IMR-90 (cell line): ENCODE measurements at places on chromosomes 5 and 9. TPM values are rescaled to one million over a fixed set of nuclear protein-coding genes. Genes with fewer than 3 reads are reported as not detected.
A peak's percentile ranks its signal among the peaks of the same experiment; 100 is the strongest.

DNA sequence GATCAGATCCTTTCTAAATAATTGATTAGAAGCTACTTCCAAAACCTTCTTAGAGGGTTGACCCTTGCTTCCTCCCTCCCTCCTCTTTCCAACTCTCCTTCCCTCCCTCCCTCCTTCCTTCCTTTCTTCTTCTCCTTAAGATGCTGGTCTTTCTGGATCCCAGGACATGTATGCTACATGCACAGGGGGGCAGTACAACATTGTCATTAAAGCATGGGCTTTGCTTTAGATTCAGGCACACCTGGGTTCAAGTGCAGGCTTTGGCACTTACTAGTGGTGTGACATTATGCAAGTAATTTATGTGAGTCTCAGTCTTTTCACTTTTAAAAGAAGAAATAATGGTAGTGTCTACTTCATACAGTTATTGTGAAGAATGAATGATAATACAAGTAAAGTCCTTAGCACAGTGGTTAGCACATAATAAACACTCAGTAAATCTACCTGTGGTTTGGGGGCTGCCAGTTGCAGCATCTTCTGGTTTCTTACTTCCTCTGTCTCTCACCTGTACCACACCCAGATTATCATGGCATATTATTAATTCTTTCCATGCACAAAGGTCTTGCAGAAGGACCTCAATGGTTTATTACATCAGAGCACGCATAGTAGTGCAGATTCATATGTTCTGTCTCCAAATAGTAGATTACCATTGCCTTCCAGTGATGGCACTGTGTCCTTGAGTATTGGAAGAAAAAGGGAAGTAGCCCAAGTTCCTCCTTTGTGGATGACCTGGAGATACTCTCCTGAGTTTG, 154.1 kb downstream of the ARHGAP26 start:
- DNase-seq, result peak; percentile 52

DNA sequence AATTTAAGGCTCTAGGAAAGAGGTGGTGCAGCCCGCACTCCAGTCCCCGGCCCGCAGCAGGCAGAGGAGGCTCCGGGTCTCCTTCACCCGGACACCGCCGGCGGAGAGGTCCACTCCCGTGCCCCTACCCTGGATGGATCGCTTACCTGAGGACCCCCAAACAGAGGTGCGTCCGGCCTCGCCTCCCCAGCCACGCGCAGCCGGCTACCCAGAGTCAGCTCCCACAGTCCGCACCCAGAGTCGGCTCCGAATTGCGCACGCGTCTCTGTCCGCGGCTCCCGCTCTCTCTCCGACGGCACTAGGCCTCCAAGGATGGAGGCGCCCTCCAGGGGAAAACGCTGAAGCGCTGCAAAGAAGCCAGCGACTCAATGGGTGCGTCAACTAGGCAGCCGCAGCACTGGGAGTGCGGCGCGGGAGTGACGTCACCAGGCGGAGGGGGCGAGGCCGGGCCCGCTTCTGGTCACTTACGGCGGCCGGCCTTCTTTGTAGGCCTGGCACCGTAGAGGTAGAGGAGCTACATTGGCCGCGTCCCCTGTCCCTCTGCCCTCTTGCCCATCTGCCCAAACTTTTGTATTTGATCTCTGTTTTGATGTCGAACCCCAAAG, at the start of gene ELP1:
Gene ELP1 (minus strand): TSS at position 407 of the 605 bp plus-strand sequence. CDS start 2,978 bp downstream, outside the sequence.
- DNase-seq, result peak; percentile 94

GRCh38 chr5:177475563-177476427, 2.4 kb upstream of the DBN1 start:
- no peak for DNase-seq

GRCh38 chr5:7094626-7095025, 301.3 kb upstream of the ADCY2 start:
- DNase-seq, result no peak

MORN5 gene
- total RNA-seq, result not detected in 2 replicates

DNA sequence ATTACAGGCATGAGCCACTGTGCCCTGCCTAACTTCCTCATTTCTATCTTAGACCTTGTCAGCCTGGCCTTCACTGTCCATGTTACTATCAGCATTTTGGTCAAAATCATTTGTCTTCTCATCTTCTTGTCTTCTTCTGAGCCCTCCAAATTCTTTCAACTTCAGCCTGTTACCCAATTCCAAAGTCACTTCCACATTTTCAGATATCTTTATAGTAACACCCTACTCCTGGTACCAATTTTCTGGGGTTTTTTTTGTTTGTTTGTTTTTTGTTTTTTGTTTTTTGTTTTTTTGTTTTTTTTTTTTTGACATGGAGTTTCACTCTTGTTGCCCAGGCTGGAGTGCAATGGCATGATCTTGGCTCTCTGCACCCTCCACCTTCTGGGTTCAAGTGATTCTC, 90.3 kb upstream of the LARP1 start:
- no peak for DNase-seq

GRCh38 chr9:124849801-124850200, 3.5 kb upstream of the WDR38 start:
- peak; percentile 82 for DNase-seq

DNA sequence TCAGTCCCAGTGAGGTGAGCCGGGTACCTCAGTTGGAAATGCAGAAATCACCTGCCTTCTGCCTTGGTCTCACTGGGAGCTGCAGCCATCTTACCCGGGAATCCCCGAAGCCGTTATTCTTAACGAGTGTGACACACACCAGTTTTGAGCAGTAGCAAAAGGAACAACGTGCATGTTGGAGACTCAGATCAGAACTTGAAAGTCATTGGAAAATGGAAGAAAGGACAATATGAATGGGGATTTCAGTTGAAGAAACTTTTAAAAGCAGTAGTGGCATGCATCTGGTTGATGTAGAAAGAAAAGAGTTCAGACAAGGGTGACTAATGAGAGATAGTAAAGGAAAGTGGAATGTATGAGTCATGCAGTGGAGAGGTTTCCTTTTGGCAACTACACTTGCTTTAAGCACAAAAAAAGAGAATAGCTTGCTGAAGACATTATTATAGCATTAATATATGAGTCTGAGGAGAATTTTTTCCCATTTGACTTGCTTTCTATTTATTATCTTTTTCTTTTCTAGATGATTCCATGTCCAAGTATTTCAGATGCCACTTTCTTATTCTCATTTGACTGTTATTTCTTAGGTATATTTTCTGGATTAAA, 44.4 kb upstream of the ANKDD1B start:
- DNase-seq, result peak; percentile 96

GRCh38 chr9:107836300-107836699, 346.7 kb upstream of the KLF4 start:
- no peak for DNase-seq

DNA sequence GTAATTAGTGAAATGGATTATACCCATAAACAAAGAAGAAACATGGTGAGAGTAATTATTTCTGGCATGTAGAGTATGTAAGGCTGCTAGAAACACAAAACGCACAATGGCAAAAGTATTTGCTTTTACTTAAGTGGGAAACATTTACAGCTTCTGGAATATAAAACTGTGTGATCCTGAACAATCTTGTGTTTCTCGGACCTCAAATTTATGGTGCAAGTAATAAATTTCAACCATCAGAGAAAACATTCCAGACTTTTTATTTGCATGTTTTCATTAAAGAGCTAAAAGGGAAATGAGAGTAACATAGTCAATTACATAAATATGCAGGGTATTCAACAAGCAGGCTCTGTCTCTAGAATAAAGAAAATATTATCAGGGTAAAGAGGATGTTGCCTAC, 17.2 kb upstream of the PRR16 start:
- DNase-seq, result no peak

DNA sequence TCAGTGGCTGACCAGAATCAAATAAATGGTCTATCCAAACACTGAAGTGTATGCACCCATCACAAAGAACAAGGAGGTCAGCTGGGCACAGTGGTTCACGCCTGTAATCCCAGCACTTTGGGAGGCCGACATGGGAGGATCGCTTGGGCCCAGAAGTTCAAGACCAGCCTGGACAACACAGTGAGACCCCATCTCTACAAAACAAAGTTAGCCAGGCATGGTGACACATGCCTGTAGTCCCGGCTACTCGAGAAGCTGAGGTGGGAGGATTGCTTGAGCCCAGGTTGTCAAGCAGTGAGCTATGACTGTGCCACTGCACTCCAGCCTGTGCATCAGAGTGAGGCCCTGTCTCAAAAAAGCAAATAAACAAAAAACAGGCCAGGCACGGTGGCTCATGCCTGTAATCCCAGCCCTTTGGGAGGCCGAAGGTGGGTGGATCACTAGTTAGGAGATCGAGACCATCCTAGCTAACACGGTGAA, 40.5 kb downstream of the SEMA4D start:
- DNase-seq, result no peak

SEMA6A gene
- 0.28 and 0.36 TPM in 2 replicates for total RNA-seq

DNA sequence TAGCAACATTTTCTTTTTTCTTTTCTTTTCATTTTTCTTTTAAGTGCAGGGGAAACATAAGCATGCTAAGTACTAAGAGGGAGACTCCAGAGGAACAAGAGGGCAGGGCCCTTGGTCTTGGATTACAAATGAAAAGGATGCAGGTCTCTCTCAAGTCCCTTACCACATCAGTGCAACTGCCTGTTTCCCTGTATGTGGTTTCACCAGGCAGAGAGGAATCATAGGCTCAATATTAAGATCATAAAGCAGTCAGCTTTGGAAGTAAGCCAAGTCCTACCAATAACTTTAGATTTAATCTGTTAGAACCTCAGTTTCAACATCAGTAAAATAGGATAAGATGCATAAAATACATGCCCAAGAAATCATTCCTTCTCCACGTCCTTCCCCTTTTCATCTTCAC, 422.7 kb upstream of the PAPPA start:
- peak; percentile 13 for DNase-seq
